ENCODE measurements at places on chromosomes 1 and 21.

DNA sequence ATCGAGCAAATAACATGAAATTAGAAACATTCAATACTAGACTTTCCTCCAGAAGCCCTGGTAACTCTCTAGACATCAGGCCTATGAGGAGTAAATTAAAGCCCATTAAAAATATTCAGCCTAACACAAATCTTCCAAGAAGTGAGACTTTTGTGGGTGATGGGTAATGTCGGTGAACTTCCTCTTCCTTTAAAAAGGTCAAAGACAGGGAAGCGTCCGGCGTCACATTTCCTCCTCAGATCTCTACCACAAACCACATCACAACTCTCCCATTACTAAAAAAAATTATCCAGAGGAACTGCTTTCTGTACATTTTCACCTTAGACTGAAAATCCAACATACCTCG, 1.4 kb downstream of the EIF4G3 start:
- peak; percentile 67 for DNase-seq

- DNase-seq, result no peak
Measured at GRCh38 chr1:161250829-161251228, 7.7 kb upstream of the PCP4L1 start.

GRCh38 chr1:85328713-85329397, 52.4 kb upstream of the BCL10 start:
- no peak for DNase-seq

GRCh38 chr1:46183079-46183847, 7.0 kb upstream of the P3R3URF start:
- peak; percentile 76 for DNase-seq

DNA sequence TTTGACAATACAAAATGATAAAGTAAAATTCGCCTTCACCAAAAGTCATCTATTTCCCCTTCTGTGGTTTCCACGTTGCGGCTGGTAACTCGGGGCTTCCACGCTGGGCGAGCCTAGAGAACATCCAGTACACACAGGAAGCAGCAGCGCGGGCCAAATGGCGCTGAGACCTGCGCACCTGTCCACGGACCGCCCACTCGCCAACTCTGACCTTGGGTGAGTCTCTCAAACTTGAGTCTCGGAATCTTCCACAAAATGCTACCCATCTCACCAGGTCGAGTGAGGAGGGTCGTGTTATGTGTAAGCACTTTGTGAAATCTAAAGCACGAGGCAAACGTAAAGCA, 820 bp upstream of the TTF2 start:
- DNase-seq, result peak; percentile 33

DNA sequence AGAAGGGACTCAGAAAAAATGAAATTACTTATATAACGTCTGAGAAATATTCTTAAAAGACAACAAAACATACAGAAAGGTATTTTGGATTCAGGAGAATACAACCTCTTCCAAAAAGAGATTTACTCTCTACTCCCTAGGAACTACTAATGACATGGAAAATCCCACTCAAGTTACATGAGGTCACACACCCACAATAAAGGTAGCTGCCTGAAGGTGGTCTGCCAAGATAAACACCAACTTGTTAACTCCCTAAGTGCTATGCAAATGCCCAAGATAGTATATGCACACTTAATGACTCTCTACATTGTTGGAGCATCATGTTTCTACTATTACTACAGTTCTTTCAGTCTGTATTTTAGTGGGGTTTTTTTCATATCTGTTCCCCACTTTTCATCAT, 26.5 kb downstream of the RERE start:
- DNase-seq, result no peak

- no peak for DNase-seq
Measured at GRCh38 chr1:40507973-40508372, 594 bp upstream of the EXO5 start.

GRCh38 chr1:39142401-39143060, 62.0 kb upstream of the MACF1 start:
- no peak for DNase-seq

- peak; percentile 37 for DNase-seq
Measured at GRCh38 chr21:31500071-31500470, 156.0 kb upstream of the TIAM1 start.

GRCh38 chr1:191022856-191023255, 545.2 kb upstream of the BRINP3 start:
- DNase-seq, result no peak

DNA sequence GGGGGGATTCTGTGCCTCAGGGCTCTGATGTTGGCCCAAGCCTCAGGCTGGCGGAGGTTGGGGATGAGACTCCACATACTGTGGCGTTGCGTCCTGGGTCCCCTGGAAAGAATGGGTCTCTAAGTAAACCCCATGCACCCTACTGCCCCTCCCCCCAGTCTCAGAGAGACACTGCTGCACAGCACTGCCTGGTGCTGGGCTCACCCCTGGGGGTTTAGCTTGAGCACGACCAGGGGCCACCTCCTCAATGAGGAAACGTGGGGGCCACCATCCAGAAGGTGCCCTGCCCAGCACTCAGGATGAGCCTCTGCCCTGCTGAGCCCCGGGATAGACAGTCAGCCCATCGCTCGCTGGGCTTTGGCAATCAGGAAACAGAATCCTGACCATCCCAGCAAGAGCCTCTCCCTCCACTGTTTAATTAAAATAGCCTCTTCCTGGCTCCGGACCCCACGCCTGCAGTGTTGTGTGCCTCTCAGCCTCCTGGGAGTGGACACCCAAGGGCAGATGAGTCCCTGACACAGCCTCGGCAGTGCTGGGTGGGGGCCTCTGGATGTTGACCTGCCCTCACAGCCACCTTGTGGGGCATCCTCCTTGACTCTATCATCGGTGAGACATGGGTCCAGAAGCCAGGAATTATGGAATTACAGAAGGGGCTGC, 3.5 kb upstream of the KRTAP10-4 start:
- DNase-seq, result no peak

DNA sequence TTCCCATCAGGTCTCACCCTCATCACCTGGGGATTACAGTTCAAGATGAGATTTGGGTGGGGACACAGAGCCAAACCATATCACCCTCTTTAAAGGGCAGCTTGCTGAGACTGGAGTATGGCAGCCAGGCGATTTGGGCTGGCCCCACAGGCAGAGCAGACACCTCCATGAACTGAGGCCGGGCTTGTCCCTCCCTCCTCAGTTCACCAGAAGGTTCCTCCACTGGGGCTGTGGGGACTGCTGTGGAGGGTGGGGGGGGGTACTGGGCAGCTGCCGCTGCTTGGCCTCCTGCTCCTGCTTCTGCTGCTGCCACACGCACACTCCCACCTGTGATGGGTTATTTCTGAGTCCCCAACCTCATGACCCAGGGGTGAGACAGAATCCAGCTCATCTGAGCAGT, 53.9 kb upstream of the PDE9A start:
- DNase-seq, result no peak

GRCh38 chr1:172932981-172933380, 117.8 kb downstream of the TNFSF18 start:
- no peak for DNase-seq

GRCh38 chr1:67250051-67250653, 57.5 kb upstream of the IL12RB2 start:
- DNase-seq, result no peak

DNA sequence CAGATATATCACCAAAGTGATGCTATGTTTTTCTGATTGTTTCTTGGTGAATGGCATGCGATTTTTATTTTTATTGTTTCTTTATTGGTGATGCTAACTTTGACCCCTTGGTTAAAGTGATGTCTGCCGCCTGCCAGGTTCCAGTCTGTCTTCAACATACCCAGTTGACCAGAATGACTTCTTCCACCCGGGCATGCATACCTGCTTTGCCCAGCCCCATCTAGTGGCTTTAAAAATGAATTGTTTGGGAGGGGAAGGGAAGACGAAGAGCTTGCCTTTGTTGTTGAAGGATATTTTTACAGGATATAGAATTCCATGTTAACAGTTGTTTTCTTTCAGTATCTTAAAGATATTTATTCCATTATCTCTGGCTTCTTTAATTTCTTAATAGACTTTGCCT, 65.1 kb downstream of the ATG4C start:
- no peak for DNase-seq

GRCh38 chr1:30668024-30668423, 55.4 kb downstream of the MATN1 start:
- DNase-seq, result no peak

DNA sequence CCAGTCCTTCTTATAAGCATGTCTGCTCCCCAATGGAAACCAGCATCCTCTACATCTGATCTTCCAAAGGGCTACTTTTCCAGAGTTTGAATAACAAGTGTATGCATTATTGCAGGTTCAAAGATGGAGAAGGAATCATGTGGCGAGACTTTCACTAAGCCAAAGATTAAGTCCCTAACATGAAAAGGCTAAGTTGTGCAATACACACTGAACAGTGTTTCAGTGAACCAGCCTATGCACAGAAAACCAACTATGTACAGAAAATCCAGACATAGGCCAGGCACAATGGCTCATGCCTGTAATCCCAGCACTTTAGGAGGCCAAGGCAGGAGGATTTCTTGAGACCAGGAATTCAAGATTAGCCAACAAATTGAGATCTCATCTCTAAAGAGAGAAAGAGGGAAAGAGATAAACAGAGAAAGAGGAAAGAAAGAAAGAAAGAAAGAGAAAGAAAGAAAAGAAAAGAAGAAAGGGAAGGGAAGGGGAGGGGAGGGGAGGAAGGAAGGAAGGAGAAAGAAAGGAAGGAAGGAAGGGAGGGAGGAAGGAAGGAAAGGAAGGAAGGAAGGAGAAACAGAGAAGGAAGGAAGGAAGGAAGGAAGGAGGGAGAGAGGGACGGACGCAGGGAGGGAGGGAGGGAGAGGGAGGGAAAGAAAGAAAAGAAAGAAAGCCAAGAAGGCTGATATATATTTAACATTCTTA, 181.7 kb downstream of the LTN1 start:
- DNase-seq, result no peak

- DNase-seq, result peak; percentile 52
Measured at GRCh38 chr1:998995-999724, 737 bp downstream of the HES4 start.

DNA sequence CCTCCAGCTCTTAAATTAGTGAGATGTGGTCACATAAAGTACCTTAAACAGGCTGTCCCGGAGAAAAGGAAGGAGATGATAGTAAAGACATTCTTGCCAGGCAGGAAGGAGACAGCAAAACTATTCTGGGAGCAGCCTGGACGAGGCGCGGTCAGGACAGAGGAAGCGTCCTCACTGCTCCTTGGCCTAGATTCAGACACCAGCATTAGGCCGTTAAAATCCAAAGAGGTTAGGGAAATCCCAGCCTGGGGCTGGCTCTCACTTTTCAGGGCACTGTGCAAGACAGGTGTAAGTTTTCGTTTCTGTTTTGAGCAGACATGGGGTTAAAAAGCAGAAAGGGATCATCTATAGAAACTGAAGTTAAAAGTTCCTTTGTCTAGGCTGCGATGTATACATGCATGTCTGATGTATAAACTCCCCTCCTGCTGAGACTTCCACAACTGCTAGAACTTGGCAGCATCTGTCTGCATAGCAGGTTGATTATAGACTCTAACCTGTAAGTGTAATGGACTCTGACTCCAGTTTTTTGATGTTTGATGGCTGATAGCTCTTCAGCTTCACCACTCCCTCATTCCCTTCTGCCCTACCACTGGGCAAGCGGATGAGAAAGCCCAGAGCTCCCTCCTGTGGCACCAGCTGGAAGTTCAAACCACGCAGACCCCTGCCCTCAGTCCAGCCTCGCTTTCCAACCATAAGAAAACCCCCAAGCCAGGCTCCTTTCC, 21.5 kb downstream of the STPG1 start:
- DNase-seq, result peak; percentile 72

DNA sequence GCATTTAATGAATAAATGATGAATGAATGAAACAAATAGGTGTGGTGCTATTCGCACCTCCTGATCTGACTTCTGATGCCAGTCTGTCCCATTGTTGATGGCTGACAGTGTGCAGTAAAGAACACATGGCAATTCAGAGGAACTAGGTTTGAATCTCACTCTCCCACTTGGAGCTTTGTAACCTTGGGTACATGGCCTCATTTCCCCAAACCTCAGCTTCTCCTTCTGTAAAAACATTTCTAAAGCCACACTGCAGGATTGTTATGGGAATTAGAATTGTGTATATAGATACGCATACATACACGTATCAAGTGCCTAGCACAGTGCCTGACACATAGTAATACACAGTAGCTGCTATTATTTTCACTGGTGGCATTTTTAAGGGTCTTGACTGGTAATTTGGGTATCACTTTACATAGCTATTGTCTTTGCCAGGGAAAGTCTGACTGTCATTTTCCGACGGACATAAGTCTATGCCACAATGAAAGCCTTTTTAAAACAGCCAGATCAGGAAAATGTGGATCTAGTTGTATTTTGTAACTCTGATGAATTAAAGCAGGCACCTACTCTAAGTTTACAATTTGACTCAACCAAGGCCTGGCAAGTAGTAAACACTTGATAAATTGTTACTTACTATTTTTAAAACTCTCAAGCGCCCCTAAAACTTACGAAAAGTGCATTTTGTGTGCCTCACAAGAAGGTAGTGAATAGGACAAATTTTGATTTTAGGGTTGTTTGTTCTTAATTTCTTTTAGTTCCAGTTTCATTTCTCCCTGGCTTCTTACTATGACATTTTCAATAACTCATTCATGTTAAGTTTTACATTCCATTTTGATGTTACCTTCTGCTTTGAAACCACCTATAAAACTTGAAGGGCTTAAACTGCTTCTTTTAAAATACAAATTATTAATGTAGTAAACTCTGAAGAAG, 164.4 kb downstream of the SDCCAG8 start:
- DNase-seq, result no peak

GRCh38 chr21:29155118-29155932, 24.9 kb downstream of the MAP3K7CL start:
- peak; percentile 72 for DNase-seq

DNA sequence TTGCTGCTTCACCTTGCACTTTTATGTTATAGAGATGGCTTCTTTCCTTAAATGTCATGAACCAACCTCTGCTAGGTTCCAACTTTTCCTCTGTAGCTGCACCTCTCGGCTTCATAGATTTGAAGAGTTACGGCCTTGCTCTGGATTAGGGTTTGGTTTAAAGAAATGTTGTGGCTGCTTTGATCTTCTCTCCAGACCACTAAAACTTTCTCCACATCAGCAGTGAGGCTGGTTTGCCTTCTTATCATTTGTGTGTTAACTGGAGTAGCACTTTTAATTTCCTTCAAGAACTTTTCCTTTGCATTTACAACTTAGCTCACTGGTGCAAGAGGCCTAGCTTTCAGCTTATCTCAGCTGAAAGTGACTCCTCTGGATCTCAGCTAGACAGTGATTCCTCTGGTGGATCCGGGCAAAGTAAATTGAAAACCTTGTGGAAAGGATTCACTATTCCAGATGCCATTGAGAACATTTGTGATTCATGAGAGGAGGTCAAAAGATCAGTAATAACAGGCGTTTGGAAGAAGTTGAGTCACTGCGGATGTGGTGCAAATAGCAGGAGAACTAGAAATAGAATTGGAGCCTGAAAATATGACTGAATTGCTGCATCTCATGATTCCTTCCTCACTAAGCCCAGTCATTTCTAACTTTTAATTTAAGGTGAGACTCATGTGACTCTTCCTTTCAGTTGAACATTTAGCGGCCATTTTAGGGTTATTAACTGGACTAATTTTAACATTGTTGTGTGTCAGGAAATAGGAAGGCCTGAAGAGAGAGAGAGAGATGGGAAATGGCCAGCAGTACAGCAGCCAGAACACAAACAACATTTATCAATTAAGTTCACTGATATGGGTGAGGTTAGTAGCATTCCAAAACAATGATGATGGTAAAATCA, 16.2 kb upstream of the RGS1 start:
- DNase-seq, result no peak

Measured in left cardiac atrium (tissue), 4 donors.